ENCODE measurements at places on chromosomes 11 and 22.

- DNase-seq = no peak
Observed at GRCh38 chr11:12134236-12134585, 23.8 kb downstream of the MICAL2 start.

- no peak for DNase-seq
Observed at GRCh38 chr11:31875866-31876560, 64.9 kb upstream of the PAX6 start.

DNA sequence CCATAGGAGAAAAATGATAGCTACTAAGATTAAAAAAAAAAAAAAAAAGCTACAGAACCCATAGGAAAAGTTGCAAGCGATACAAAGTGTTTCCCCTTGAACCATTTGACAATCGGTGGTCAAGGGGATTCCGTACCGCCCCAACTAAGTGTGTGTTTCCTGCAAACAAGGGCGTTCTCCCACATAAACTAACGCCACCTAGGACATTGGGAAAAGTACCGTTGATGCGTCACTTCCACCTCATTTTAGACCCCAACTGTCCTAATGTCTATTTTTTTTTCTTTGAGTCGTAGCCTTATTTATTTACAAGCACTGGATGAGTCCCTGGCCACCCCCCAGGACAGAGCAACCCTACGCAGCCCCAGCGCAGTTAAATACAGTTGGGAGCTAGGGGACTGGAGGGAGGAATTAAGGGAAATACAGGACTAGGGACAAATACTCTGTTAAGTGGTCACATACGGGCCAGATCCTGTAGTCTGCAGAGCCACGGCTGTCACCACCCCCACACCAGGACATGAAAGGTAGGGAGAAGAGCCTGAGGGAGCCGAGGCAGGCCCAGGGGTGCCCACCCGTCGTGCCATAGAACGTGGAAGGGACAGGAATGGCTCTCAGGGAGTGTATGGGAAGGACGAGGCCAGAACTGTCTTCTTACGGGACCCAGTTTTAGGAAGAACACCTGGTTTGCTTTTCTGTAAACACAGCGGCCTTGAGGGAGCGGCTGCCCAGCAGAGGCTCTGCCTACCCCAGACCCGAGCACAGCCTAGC lies 19.0 kb downstream of the EIF1AD start:
- DNase-seq = no peak

GRCh38 chr11:79371152-79371551 lies 69.7 kb downstream of the TENM4 start:
- DNase-seq = no peak

GRCh38 chr11:87114093-87114492 lies 76.4 kb downstream of the TMEM135 start:
- DNase-seq = no peak

- no peak for DNase-seq
Observed at GRCh38 chr11:86793307-86793706, 7.0 kb upstream of the PRSS23 start.

- peak; percentile 33 for DNase-seq
Observed at GRCh38 chr22:24156141-24156912, 25.0 kb upstream of the SUSD2 start.

DNA sequence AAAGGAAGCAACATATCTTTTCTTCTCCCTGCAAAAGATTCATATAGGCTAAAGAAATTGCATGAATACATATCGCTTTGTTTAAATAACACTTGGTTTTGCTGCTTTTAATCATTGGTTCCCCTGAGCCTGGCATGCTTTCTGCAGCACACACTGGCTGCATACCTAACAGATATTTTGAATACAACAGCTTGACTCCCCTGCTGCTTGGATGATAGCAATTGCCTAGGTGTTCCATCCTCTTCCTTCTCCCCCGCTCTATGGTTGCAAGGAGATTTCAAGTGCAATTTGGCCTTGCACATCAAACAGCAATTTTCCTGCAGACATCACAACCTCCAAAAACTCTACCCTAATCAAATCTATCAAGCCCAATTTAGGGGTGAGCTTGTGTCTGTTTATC lies 430.0 kb downstream of the NTM start:
- no peak for DNase-seq

DNA sequence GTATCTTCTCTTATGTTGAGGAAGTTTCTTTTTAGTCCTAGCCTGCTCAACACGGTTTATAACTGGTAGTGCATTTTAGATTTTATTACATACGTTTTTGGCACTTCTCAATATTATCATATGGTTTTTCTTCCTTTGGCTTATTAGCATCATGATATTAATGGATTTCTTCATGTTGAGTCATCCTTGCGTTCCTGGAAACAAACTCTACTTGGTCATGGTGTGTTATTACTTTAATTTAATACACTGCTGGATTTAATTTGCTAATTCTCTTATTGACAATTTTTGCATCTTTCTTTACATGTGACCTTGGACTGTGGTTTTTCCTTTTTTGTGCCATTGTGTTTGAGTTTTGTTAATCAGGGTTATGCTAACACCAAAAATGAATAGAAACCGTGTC lies 20.5 kb downstream of the IGF2 start:
- DNase-seq = no peak
